ENCODE measurements at places on chromosomes 7 and 10.

DNA sequence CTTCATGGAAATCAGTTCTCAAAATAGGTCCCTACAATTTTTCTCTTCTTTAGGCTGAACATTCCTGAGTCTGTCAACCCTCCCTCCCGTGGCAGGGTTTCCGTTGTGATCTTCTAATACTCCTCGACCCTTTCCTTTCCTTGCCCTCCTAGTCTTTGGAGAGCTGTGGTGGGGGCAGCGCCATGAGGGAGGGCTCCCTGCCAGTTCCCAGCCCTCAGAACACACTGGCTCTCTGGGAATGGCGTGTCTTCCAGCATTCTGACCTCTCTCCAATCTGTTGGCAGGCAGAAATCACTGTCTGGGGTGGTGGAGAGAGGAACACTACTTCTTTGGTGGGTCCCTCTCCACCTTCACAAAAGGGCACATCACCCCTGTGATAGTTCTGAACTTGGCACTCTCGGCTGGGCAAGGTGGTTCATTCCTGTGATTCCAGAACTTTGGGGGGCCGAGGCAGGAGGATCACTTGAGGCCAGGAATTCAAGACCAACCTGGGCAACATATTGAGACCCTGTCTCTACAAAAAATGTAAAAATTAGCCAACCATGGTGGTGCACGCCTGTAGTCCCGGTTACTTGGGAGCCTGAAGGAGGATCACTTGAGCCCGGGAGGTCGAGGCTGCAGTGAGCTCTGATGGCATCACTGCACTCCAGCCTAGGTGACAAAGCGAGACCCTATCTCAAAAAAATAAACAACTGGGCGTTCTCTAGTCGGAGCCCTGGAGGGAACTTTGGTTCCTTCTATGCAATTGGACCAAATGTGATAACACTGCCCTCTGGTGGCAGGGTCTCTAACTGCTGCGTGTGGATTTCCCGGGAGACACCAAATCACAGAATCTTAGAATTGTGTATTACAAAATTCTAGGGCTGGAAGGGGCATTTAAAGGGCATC, 13.1 kb upstream of the ARPC1A start:
- H3K4me3 ChIP-seq: no peak overlapping the region
- H3K36me3 ChIP-seq: no peaks in the 10 kb centered on the region
- H3K4me1 ChIP-seq: no peaks in the 10 kb centered on the region
- no peak overlapping the region for H3K27ac ChIP-seq
- H3K27me3 ChIP-seq: no peaks in the 10 kb centered on the region

DNA sequence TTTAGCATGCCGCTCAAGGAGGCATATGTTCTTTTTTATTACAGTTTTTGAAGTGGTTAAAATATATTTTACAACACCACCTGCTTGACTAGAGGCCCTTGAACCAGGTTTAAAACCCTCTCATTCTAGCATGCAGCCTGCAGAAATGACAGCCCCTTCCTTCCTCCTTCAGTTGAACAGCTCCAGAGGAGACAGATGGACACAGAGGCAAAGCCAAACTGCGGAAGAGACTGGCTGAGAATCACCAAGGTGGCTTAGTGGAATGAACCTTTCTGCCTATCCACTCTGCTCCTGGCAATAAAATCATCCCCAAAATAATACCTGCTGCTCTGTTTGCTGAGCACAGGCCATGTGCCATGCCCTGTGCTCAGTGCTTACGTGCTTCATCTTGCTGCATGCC, 23.9 kb upstream of the PLPP4 start:
- no peak overlapping the region for H3K27ac ChIP-seq
- no peaks in the 10 kb centered on the region for H3K36me3 ChIP-seq
- H3K27me3 ChIP-seq: peaks cover 3% of the 10 kb centered on the region
- DNase-seq: no peak
- no peaks in the 10 kb centered on the region for H3K4me1 ChIP-seq

DNA sequence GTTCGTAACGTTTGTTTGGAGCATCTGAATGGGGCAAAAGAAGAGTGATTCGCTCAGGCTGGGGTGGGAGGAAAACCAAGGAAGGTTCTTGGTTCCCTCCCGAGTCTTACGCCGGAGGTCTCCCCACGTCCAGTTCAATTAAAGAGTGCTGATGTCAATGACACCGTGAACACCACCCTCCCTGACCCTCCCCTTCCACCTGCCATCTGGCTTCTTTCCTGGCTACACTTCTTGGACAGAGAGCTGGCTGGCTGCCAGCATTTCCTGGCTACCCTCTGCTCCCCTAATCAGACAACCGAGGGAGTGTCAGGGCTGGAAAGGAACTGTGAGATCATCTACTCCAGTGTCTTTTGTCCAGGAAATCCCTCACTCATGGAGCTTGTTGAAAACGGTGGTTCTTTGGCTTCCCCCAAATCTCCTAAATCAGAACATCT, 24.1 kb upstream of the FFAR4 start:
- DNase-seq: peak; percentile 31
- H3K27ac ChIP-seq: no peak overlapping the region
- no peaks in the 10 kb centered on the region for H3K4me1 ChIP-seq
- peak overlapping the region; percentile 41 for H3K4me3 ChIP-seq

DNA sequence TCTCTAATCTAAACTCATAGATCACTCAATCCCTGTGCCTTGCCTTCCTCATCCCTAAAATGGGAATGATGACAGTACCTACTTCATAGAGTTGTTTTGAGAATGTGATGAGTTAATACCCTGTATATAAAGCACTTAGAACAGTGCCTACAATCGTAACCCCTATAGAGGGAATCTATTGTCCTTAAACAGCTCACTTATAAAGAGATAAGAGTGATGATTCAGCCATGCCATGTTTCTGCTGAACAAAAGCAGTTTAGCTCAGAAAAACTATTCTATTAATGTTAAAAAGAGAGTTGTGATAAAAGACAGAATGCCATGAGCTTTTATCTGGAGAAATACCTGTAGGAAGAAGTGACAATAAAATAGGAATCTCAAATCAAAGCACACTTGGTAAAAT, 63.6 kb downstream of the CUBN start:
- no peaks in the 10 kb centered on the region for H3K27me3 ChIP-seq
- no peaks in the 10 kb centered on the region for H3K4me1 ChIP-seq
- H3K4me3 ChIP-seq: no peak overlapping the region
- H3K27ac ChIP-seq: no peak overlapping the region
- no peaks in the 10 kb centered on the region for H3K36me3 ChIP-seq
- no peak for DNase-seq

- H3K27me3 ChIP-seq: no peaks in the 10 kb centered on the region
- no peak for DNase-seq
- no peak overlapping the region for H3K27ac ChIP-seq
- H3K36me3 ChIP-seq: no peaks in the 10 kb centered on the region
These were observed 66.5 kb upstream of the EEPD1 start for GRCh38 chr7:36086571-36086970.

- no peaks in the 10 kb centered on the region for H3K36me3 ChIP-seq
- peak overlapping the region; percentile 70 for H3K4me3 ChIP-seq
- H3K4me1 ChIP-seq: peaks cover 25% of the 10 kb centered on the region
- no peaks in the 10 kb centered on the region for H3K27me3 ChIP-seq
These were observed 807 bp upstream of the MINPP1 start for GRCh38 chr10:87503886-87504285.

All from psoas muscle (tissue), 8 donors.